T-cell (primary cell): ENCODE measurements at places on chromosomes 13 and 19.

- no peak for DNase-seq
- H3K36me3 ChIP-seq = no peaks in the 10 kb centered on the region
- no peak overlapping the region for H3K27ac ChIP-seq
- H3K4me3 ChIP-seq = no peak overlapping the region
These were observed 16.7 kb downstream of the FAAP24 start for GRCh38 chr19:32988724-32989123.

DNA sequence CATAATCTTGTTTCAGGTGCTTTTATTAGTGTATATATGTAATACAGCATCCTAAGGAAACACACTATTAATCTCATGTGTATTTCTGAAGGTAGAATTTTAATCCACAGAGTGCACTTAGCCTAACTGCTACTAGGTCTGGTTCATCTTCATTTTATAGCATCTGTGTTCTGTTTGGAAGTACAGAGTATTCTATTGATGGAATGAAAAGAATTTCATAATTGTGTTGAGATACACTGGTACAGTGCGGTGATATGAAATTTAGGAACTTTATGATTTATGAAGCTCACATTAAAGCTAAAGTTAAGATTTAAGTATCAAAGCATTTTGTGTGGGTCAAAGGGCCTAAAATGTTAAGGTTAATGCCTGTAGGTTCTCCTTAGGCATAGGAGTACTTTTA, 6.0 kb downstream of the PCDH17 start:
- peaks cover 9% of the 10 kb centered on the region for H3K4me1 ChIP-seq
- H3K4me3 ChIP-seq = no peak overlapping the region
- H3K27me3 ChIP-seq = peaks cover 25% of the 10 kb centered on the region
- no peak for DNase-seq

DNA sequence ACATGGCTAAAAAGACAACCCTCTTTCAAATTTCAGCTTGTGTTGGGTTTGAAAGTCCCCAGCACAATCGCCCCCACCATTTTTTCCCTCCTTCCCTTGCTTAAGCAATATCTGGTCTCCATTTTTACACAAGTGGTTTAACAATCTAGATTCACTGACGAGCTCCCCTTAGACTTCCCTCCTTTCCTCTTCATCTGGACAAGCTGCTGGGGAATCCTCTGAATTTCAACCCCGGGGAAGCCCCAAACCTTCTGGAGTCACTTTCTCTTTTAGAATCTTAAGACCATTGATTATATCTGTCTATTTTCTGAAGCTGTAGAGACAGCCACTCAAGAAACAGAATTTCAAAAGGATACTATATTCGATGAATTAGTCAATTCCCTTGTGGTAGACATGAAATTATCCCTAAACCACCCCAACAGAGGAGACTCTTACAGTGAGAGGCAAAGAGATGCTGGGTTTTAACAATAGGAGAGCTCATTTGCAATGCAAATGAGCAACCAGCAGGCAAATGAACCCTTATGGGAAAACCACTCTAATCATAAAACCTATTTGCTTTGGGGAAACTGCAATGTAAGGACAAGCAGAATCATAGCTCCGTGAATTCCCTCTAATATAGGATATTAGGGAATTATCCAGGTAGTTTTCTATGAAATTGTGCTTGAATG, 78.9 kb downstream of the TEX26 start:
- H3K36me3 ChIP-seq = no peaks in the 10 kb centered on the region
- no peaks in the 10 kb centered on the region for H3K4me1 ChIP-seq
- no peak for DNase-seq
- no peak overlapping the region for H3K27ac ChIP-seq
- no peaks in the 10 kb centered on the region for H3K27me3 ChIP-seq

DNA sequence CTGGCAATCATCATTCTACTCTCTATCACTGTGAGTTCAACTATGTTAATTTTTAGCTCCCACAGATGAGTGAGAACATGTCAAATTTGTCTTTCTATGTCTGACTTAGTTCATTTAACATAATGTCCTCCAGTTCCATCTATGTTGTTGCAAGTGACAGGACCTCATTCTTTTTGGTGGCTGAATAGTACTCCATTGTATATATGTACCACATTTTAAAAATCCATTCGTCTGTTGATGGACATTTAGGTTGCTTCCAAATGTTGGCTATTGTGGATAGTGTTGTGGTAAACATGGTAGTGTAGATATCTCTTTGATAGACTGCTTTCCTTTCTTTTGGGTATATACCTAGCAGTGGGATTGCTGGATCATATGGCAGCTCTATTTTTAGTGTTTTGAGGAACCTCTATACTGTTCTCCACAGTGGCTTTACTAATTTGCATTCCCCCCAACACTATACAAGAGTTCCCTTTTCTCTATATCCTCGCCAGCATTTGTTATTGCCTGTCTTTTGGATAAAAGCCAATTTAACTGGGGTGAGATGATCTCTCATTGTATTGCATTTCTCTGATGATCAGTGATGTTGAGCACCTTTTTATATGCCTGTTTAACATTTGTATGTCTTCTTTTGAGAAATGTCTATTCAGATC, 124.1 kb downstream of the PCCA start:
- no peak overlapping the region for H3K27ac ChIP-seq
- no peaks in the 10 kb centered on the region for H3K27me3 ChIP-seq
